ENCODE measurements at places on chromosomes 1 and 21.

DNA sequence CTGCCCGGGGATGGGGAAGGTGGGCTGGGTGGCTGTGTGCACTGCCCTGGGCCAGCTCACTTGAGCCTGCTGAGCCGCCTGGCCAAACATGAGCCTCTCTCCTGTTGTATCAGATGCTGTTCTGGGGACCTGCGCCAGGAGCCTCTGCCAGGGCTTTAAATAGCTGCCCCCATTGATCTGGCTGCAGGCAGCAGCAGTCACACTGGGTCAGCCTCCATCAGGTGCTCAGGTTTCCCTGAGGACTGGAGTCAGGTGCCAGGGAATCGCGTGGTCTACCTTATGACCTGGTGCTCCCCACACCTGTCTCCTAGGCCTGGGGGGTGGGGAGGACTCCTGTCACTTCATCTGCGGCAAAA, 700 bp upstream of the CCDC28B start:
- H3K4me3 ChIP-seq: no peak overlapping the region
- peak; percentile 51 for DNase-seq
- H3K27ac ChIP-seq: peak overlapping the region; percentile 81
- H3K27me3 ChIP-seq: no peaks in the 10 kb centered on the region

DNA sequence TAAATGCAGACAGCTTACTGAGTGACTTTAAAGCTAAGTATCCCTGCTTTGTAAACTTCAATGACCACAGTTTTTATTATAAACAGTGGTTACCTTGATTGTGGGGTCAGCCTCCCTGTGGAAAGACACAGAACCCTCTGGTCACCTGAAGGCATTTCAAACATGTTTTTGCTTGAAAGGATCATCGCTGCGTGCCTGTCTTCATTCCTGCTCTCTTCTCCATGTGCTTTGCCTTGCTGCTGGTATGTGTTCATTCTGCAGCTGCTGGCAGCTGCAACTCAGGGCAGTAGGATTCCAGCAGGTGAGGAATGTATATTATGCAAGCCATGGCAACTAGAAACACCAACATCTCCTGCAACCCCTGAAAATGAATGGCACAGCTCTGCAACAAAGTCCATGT, 81.0 kb upstream of the VAV3 start:
- H3K4me3 ChIP-seq: no peak overlapping the region
- H3K27me3 ChIP-seq: no peaks in the 10 kb centered on the region

GRCh38 chr1:243756529-243756928, 93.5 kb downstream of the AKT3 start:
- no peak overlapping the region for H3K27ac ChIP-seq
- no peaks in the 10 kb centered on the region for H3K27me3 ChIP-seq
- H3K4me3 ChIP-seq: no peak overlapping the region
- no peak for DNase-seq
- H3K36me3 ChIP-seq: no peaks in the 10 kb centered on the region
- no peaks in the 10 kb centered on the region for H3K4me1 ChIP-seq

- no peak overlapping the region for H3K4me3 ChIP-seq
- H3K4me1 ChIP-seq: no peaks in the 10 kb centered on the region
- no peaks in the 10 kb centered on the region for H3K36me3 ChIP-seq
- H3K27me3 ChIP-seq: no peaks in the 10 kb centered on the region
Observed at GRCh38 chr1:115437196-115437595, 99.1 kb upstream of the NGF start.

DNA sequence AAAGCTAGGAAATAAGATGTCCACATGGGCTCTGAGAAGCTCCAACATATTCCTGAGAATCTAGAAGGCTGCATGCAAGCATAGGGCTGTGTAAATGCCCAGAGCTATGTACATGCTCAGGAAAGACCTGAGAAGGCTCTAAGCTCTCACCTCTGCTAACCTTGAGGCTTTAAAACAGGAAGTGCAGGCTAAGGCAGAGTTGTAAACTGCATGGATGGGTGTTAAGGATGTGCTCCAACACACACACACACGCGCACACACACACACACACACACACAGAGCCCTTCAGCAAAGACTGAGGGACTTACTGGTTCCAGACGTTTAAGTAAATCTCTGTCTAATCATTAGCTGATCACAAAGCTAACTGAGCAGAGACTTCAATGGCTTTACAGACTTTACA, 162.9 kb downstream of the TRABD2B start:
- no peak for DNase-seq
- no peak overlapping the region for H3K27ac ChIP-seq
- no peaks in the 10 kb centered on the region for H3K4me1 ChIP-seq
- no peaks in the 10 kb centered on the region for H3K27me3 ChIP-seq
- H3K4me3 ChIP-seq: no peak overlapping the region

Data from uterus (tissue), 4 donors.